ENCODE measurements at places on chromosomes 5 and 9.

DNA sequence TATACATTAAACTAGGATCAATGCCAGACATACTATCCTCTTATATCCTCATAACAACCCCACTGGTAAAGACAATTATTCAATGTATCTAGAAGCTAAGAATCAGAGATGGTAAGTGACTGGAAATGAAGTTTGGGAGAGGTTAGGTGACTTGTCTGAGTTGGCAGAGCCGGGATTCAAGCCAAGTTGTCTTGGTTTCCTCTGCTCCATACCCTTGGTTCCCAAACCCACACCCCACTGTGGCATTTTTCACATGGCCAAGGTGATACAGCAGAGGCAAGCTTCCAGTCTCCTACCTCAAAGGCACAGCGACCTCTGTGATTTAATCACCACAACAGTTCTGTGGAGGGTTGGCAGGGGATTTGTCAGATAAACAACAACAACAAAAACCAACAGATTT, 34.7 kb upstream of the ADRB2 start:
- no peak for DNase-seq

DNA sequence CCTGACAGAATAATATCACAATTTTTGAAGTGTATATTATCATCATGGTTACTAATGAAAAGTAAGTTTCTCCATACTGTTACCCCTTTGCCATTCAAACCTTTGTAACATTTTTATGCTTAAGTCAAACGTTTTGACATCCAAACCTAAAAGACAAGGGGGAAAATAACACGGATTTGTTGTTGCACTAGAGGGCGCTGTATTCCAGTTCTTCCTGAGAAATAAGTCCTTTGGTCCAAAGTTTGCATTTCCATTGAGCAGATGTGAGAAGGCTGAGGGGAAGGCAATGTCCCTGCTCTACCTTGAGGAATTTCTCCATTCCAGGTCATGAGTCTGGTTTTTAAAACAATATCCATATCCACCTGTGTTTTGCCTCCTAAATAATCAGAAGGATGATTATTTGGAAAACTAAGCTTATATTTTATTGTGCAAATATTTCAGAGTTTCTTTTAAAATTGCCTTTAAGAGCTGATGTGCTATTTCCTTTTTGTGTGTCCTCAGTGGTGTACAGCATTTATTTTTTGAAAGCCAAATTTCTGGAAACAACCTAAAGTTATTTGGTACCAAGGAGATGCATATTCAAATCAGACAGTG, 9.7 kb downstream of the LECT2 start:
- no peak for DNase-seq

- no peak for DNase-seq
Measured at GRCh38 chr5:150044329-150044681, 42.0 kb downstream of the CSF1R start.

DNA sequence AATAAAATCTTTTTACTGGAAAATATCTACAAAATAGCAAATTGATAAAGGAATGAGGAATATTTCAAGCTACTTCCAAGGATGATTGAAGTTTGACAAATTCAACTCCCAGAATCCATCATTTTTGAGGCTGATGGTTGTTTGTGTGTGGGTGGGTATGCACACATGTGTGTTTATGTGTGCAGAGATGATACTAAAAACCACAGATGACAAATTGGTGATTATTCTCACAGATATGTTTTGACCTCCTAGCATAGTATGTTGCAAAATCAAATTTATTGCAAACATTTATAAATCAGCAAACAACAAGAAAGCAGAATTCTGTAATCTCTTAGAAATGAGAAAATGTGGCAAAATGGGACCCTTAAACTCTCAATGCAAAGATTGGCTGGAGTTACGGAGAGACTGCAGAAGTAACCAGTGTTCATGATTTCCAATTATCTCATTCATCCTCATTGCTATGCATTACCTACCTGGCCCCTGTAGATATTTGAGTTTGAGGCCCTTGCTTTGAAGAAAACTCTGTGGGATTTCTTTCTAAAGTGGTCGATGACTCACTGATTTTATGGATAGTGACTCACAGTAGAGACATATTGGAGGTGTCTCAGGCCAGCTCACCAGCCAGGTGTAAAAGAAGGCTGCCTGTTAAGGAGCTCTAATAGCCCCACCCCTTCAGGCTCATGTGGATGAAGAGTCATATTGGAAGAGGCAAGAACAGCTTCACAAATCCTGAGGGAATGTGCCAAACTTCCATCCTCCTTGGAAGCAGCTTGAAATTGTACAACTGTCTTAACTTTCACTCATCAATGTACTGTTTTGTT, 44.6 kb upstream of the TMC1 start:
- DNase-seq: peak; percentile 17

GRCh38 chr5:149012350-149012749, 50.5 kb downstream of the SH3TC2 start:
- DNase-seq: no peak

DNA sequence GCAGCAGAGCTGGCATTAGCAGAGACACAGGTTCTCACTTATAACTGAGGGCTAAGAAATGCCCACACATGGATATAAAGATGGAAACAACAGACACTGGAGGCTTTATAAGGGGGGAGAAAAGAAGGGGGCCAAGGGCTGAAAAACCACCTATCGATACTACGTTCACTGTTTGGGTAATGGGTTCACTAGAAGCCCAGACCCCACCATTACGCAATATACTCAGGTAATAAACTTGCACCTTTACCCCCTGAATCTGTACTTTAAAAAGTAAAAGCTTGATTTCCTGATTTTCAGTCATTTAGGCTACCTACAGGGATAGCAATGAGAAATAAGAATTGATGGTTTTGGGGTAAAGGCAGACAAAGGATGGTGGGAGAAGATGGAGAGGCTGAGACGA, 1.9 kb upstream of the MINAR2 start:
- DNase-seq: no peak

- no peak for DNase-seq
Measured at GRCh38 chr5:132420706-132421272, 51.3 kb downstream of the SLC22A5 start.

DNA sequence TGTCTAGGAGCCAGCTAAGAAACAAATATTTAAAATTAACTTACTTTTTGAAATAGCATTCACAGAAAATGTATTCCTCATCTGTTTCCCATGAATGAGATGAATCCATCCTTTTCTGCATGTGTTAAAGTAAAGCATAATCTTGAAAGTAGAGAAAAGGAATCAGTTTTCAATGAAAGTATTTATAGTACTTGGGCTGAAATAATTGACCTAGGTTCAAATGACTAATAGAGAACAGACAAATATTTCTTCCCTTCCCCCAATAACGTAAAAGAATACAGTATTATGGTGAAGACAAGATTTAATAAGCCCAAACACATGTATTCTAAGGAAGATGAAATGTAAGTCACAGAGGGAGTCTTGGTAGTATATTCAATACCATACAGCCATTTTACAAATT, 403.5 kb downstream of the ZNF608 start:
- DNase-seq: no peak

DNA sequence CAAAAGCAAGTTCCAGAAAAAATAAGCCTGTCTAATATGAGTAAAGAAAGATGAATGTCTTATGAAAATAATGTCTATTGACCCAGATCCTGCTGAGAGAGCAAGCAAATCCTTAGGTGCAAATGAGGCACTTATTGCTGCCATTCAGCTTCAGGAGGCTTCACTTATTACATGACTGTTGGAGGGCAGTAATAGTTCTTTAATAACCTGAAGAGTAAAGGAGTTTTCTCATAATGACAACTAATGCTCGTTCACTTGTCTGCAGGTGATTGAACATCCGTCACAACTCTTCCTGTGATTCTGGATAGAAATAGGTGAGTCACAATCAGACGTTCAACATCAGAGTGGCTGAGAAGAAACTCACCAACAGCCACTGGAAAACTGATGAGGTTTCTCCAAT, 58.3 kb downstream of the SPOCK1 start:
- DNase-seq: no peak

GRCh38 chr5:37603072-37603471, 224.0 kb downstream of the WDR70 start:
- no peak for DNase-seq

DNA sequence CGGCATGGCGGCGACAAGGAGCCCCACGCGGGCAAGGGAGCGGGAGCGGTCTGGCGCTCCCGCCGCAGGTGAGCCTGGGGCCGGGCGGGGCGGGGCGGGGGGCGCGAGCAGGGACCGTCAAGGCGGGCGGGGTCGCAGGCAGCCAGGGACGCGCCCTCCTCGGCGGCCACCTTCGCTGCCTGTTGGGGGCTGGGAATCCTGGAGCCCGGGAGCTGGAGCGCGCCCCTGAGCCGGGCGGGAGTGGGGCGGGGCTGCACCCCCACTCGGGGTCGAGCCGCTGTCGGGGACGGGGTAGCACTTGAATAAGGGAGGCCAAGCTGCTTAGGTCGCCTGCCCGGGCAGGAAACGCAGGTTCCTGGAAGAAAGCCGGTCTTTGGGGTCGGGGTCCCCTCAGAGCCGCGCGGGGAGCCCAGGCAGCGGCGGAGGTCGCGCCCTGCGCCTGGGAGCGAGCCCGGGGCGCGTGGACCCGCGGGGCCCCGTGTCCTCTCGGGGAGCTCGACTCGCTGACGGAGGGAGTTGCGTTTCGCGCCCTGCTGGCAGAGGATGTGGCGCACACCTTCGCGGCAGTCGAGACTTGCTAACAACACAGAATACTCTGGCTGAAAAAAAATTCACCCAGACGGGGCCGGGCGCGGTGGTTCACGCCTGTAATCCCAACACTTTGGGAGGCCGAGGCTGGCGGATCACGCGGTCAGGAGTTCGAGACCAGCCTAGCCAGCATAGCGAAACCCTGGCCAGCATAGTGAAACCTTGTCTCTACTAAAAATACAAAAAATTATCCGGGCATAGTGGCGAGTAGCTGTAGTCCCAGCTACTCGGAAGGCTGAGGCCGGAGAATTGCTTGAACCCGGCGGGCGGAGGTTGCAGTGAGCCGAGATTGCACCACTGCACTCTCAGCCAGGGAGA, 552 bp downstream of the OTULINL start:
- peak; percentile 65 for DNase-seq

GRCh38 chr9:77533671-77534070, 114.5 kb downstream of the GNA14 start:
- DNase-seq: no peak

GRCh38 chr5:74482990-74483389, 157.5 kb downstream of the ENC1 start:
- no peak for DNase-seq

DNA sequence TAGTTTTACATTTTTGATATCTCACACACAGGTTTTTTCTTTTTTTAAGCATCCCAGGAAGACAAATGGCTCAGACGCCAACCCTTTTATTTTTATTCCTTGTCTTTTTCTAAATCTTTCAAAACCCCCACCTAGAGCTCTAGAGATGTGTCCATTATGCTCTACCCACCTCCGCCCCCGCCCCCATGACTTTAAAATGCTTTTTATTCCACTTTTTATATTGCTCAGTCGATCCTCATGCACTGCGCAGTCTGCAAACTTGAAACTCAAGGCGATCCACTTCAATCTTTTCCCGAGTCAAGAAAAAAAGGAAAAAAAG, 411 bp upstream of the MAT2B start:
- no peak for DNase-seq

DNA sequence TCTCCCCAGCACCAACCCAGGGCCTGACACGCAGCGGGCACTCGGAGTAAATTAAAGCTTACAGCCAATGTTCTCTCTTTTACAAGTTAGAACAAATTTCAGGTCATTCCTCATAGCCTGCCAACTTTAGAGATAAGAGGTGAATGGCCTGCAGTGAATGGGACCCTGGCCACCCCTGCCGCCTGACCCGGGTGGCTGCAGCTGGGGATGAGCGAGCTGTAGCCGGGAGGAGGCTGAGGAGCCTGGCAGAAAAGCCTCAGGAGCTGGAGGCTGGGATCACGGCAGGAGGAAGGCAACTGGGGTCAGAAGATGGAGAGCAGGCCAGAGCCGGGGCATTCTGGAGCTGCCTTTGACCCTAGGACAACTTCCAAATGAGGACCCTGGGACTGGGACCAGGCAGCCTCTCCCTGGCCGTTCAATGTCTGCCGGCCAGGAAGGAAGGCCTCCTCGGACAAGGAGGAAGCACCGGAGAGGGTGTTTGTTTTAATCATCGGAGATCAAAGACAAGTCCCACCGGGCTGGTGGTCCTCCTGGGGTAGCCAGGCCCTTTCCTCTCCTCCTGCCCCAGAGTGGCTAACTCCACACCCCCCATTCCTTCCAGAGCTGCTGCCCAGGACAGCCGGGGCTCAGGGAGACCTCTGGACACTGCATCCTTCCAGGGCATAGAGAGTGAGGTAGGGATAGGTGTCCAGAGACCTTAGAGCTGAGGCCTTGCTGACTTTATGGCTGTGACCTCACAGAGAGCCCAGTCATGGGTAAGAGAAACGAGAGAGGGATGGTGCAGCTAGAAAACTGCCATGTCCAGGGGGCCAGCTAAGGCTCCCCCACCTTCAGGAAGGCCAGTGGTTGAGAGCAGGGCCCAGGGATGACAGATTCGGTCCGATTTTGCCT, 87.3 kb upstream of the LMX1B start:
- no peak for DNase-seq

DNA sequence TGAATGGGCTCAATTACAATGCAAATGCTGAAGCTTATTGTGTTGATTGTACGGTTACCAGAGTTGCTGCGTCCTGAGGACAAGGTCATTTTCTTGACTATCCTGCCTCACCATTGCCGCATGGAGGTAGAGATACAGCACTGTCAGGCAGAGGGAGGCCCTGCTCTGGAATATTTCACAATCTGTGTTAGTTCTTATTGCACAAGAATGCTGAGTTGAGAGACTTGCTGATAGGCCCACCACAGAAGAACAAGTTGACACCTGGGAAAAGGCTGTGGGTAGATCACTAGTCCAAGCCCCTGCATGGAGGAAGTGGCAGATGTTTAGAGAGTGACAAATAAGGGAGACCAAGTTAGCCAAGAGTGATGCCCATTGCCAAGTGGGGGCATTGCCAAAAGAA, 344.5 kb upstream of the ITGA1 start:
- no peak for DNase-seq

GRCh38 chr5:159156426-159157238, 52.7 kb downstream of the RNF145 start:
- peak; percentile 12 for DNase-seq

- DNase-seq: no peak
Measured at GRCh38 chr9:9631284-9631683, 981.5 kb downstream of the PTPRD start.

DNA sequence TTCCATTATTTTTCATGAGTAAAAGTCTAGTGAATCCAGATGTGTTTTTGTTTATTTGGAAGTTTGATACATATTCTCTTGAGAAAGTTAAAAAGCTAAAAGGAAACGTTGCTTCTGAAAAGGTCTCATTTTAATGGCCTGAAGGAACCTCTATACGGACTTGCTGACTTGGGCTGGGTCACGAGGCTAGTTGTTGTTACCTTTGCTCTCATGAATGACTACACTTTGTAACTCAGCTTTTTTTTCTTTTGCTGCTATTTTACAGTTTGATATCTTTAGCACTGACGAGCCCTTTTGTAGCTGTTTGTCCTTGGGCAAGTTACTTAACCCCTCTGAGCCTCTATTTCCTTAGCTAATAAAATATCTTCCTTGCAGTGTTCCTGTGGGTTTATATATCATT, 211.5 kb downstream of the PCSK5 start:
- DNase-seq: no peak
